ENCODE measurements at places on chromosomes 6 and 20.

DNA sequence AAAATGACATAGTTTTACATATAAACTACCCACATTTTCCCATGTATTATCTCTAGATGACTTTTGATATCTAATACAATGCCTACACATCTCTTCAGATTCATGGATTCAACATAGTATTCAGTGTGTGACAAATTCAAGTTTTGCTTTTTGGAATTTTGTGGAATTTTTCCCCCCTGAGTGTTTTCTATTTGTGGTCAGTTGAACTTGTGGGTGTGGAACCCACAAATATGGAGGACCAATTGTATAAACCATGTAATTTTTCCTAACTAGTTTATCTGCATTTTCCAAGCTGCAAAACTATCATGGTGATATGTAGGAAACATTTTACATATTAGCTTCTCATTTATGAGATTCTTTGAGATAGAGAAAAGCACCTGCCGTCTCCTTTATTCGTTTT lies 374.3 kb upstream of the SOX4 start:
- no peak for DNase-seq

DNA sequence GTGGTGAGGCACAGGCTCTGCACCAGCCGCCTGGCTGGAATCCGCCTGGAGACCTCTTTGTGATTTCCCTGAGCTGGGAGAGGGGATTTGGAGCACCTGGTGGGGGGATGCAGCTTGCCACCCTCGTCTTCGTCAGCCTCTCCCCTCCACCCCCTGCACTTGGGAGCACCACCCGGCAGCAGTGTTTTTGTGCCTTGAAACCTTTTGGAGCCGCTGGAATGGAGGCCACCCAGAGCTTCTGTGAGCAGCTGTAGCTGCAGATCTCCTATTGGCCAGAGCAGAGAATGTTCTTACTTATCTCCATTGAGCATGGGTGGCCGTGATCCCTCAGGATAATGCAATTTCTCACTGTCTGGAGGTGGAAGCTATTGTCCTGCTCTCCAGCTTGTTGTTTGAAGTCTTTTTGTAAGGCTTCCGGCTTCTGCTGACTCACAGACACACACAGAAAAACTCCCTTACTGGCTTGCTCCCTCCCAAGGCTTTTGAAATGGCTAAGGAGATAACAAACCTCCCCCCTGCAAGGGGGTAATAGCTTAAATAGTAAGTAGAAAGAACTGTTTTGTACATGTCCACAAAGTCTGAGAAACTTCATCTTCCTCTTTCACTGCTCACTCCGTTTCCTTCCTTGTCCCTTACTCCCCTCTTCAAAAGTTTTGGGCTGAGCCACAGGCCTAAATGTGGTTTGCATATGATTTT lies 271.2 kb downstream of the PRL start:
- DNase-seq, result peak; percentile 40

DNA sequence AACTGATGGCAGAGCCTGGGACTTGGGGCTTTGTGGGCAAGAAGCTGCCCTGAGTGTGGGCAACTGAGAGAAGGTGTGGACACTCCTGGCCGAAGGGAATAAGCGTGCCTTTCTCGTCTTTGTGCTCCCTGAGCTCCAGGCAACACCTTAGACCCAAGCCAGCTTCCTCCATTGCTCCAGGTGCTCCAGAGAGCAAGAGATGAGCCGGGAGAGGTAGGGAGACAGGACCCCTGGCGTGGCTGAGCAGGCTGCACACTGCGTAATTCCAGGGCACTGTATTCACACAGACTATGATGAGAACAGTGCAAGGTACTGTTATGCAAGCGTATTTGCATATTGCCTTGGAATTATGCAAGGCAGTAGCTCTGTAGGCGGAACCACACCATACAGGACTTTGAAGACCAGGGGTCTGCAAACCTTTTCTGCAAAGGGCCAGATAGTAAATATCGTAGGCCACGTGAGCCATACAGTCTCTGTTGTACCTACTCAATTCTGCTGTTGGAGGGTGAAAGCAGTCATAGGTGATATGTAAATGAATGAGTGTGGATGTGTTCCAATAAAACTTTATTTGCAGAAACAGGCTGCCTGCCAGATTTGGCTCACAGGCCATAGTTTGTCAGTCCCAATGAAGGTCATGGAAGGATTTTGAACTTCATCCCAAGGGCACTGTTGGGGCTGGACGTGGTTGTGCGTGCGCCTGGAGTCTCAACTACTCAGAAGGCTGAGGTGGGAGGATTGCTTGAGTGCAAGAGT lies 42.1 kb upstream of the FAM83D start:
- DNase-seq, result peak; percentile 69

DNA sequence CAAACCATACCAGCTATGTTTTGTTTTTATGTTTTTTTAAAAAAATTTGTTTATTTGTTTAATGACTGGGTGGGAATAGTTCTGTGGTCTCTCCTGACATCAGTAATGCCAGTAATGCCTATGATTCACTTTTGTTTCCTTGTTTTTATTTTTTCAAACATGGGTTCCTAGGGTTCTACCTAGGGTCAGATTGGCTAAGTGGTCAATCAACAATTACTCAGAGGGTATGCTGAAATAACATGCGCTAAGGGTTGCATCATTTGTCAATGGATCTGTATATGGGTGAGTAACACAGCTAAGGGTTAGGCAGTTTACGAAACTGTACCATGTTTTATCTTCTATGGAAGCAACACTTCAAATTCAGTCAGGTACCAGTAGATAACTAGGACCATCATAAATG lies 583.8 kb upstream of the GJE1 start:
- DNase-seq, result no peak

- DNase-seq, result no peak
These were observed 22.5 kb downstream of the FGD2 start for GRCh38 chr6:37027811-37028469.

- DNase-seq, result peak; percentile 74
These were observed 24.7 kb upstream of the CCN6 start for GRCh38 chr6:112029045-112029822.

Data from OCI-LY7 (cell line).